CD4-positive, alpha-beta T cell treated with Interleukin-10 for 1 hour (primary cell): ENCODE measurements at places on chromosomes 5 and 9.

DNA sequence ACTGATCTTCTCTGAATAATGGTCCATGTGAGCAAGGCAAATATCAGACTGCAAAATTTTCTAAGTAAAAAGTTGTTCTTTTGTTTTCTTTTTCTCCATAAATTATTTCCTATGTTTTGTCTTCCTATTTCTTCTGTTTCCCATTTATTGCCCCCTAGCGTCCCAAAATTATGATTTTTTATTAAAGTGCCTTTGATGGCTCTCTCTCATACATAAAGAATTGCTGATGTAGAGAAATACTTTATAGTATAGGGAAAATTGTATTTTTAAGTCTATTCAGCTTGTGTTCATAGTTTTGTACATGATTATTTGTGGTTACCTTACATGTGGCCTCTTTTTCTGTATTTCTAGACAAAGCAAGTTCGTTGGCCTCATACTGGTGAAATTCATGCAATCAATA, 1031.2 kb downstream of the EFNA5 start:
- DNase-seq: no peak

DNA sequence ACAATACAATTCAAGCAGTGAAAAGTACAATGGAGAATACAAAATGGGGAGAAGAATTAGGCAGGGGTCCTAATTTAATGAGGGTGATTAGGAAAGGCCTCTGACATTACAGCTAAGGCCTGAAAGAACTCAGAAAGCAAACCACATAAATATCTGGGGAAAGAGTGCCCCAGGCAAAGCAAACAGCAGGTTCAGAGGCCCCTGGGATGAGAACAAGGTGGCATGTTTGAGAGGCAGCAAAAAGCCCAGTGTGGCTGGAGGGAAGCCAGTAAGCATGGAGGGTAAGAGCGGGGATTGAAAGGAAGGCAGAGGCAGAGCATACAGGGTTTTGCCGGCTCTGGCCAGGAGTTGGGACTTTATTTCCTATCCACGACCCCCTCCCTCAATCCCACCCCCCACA, 33.4 kb upstream of the VDAC1 start:
- no peak for DNase-seq

- DNase-seq: peak; percentile 43
These were observed 959 bp upstream of the FBXL17 start for GRCh38 chr5:108382784-108383330.

DNA sequence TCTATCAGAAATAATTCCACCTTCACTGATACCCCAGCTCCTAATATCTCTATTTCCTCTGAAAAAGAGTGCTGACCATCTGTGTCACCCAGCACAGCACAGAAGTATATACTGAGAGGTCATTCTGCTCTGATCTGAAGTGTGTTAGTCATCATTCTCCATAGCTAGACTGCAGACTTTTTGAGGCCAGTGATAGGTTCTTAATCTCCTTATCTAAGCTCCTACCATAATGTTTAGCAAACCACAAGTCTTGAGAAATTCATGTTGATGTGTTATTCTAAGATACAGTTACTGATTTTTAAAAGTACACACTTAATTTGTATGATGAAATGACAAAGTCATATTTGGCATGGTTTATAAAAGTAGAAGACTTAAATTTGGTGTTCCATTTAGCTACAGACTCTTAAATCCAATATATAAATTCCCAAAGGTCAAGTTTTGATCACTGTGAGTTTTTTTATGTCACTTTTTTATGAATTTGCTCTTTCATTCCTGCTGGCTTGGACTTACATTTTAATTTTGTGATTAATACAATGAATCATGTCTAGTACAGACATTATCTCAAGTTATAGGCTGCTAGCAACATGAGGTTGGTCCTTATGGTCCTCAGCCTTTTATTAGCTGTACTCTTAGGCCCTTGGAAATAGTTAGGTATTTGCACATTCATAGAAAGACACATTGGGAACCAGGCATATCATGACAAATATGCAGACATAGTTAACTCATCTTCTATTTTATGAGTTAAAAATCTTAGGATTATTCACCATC, 380.8 kb downstream of the EBF1 start:
- no peak for DNase-seq

DNA sequence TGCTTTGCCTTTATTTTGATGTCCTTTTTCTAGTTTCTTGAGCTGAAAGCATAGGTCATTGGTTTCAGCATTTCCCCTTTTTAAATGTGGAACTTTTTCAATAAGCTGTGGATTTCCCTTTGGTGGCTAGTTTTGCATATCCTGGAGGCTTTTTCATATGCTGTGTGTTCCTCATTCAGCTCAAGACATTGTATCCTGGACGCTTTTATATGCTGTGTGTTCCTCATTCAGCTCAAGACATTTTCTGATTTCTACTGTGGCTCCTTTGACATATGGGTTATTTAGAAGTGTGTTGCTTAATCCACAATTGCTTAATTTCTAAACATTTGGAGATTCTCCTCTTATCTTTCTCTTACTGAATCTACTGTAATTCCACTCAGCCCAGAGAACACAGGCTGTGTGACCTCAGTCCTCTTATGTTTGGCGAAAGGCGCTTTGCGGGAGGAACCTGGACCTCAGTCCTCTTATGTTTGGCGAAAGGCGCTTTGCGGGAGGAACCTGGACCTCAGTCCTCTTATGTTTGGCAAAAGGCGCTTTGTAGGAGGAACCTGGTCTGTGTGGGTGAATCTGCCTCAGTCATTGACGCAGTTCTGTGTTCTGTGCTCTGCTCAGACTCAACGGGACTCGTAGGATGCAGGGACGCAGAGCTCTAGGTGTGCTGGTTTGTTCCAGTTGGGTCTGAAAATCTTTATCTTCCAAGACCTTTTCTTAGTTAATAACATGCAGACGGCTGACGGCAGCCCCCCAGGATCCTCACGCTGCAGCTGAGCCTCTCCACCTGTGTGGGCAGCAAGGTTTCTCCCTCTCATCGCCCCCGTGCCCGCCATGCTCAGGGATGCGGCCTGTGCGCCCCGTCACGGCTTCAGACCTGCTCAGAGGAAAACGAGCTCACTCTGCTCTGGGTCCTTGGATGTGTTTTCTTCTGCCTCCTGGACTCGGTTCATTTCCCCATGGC, 6.0 kb upstream of the SLC9A3 start:
- peak; percentile 16 for DNase-seq

GRCh38 chr9:33288828-33289483, 1.4 kb upstream of the NFX1 start:
- no peak for DNase-seq

DNA sequence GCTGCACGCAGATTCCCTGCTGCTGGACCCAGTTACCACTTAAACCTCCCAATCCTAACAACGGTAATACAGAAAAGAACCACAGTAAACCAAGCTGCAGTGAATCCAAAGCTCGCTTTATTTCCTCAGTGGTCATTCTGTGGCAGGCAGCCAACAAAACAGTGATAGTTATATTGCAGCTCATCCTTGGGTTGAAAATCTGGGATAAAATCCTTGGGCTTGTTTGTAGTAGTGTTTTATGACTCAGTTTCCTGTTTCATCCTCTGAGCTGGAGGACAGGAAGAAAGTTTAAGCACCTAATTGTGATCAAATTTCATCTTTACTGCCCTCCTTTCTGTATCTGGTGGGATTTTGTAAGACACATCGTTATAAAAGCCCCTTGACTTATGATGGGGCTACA, 31.4 kb downstream of the HMGCR start:
- DNase-seq: no peak

- DNase-seq: no peak
These were observed 11.9 kb downstream of the VAV2 start for GRCh38 chr9:133979921-133980863.
